ENCODE measurements at places on chromosomes 6 and 20. TPM values are rescaled to one million over a fixed set of nuclear protein-coding genes. Genes with fewer than 3 reads are reported as not detected.
A peak's percentile ranks its signal among the peaks of the same experiment; 100 is the strongest.

Gene DCDC2
- not detected for total RNA-seq

GRCh38 chr6:45854149-45854742 is 161.4 kb downstream of the CLIC5 start:
- DNase-seq, result no peak

- no peak for DNase-seq
These were observed 86.2 kb upstream of the SNAP25 start for GRCh38 chr20:10132387-10132786.

DNA sequence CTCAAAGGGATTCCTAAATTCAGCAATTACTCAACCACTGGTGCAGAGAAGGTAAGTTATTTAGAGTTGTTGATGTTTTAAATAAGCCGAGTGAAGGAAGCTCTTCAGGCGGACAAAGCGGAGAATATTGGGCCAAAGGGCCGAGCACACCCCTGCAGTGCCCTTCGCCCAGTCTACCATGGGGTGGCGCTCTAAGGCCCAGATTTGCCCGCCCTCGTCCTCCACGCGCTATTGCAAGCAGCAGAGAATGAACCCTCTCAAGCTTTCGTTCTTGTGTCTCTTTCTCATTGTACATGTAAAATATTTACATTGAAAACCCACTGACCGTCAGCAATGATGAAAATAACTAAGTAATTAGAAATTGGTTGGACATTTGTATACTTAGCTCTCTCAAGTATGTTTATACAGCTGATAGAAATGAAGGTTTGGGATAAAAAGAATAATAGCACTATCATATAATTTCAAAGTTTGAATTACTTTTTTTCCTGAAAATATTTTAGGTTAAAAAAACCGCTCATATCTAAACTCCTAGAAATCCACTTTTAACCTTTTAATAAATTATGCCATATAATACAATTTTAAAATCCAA is 195.0 kb upstream of the CEP162 start:
- DNase-seq, result peak; percentile 17

DNA sequence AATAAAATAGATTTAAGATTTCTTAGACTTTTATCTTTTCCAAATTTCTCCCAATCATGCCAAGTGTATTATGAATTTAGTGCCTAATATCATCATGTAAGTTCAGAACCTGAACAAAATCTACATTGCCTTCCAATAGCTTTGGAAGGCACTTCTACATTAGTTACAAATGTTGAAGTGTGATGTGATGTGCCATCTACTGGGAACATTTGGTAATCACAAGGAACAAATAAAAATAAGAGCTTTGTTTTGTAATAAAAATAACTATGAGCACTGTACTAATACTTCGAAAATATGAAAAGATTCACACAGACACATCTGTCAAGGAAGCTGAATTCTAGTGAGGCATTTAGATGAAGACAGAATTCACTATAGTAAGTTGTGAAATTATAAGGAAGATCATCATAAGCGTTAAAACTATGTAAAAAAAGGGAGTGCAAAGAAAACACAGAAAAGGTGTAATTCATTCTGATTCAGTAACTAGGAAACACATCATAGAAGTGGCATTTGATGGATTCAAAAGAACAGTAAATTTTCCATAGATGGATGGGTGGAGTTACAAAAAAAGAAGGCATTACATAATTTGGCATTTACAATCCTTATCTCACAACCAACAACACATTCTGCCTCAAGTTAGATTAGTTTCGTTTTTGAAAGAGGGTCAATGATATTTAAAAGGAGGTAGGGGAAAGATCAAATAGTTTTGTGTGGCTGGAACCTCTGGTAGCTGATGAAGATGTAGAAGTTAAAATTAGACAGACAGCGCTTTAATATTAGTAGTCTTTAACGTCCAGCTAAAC is 161.0 kb downstream of the ASCC3 start:
- peak; percentile 8 for DNase-seq

Gene TRIM40
- total RNA-seq, result not detected

- no peak for DNase-seq
These were observed 96.3 kb downstream of the LYRM2 start for GRCh38 chr6:89542081-89542857.

Gene SLPI
- not detected for total RNA-seq

GRCh38 chr20:10511509-10512251 is 76.6 kb downstream of the SLX4IP start:
- DNase-seq, result peak; percentile 69

Gene SFTA2
- total RNA-seq, result not detected

DNA sequence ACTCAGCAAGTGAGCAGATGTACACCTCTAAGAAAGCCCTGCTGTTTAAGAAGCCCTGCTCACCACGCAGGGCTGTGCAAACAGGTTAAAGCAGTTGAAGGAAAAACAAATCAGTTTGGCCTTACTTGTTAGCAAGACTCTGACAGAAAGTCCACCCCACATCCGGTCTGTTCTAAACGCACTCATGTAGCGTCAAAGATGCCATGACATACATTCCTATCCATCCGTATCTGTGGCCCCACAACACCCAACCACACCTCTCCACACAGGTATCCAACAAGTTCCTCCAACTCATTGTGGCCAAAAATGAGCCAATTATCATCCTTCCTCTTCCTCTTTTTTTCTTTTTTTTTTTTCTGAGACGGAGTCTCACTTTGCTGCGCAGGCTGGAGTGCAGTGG is 22.8 kb upstream of the RAB22A start:
- no peak for DNase-seq

DNA sequence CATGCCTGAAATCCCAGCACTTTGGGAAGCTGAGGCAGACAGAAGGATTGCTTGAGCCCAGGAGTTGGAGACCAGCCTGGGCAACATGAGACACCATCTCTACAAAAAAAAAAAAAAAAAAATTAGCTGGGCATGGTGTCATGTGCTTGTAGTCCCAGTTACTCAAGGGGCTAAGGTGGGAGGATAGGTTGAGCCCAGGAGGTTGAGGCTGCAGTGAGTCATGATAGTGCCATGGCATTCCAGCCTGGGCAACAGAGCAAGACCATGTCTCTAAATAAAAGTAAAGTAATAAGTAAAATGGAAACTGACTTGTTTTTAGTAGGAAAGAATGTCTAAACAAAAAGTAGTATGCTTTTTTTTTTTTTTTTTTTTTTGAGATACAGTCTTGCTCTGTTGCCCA is 240.7 kb downstream of the ARID1B start:
- DNase-seq, result no peak

Gene PSORS1C2
- total RNA-seq, result not detected

Gene MTHFD1L
- total RNA-seq, result 48.5 TPM

DNA sequence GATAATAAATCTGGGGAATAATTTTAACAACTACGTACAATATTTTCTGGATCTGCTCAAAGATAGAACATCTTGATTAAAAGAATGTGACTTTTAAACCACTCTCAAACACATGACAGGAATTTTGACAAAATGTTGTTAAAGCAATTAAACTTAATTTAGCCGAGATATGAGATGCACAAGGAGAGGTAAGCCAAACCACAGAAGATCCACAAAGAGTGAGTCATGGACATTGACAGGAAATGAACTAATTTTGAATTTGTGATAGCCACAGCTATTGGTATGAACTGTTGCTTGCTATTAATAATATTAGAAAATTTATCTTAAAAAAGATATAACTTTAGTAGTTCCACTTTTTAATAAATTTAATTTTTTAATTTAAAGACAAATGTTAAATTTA is 27.8 kb upstream of the VGLL2 start:
- DNase-seq, result no peak

DNA sequence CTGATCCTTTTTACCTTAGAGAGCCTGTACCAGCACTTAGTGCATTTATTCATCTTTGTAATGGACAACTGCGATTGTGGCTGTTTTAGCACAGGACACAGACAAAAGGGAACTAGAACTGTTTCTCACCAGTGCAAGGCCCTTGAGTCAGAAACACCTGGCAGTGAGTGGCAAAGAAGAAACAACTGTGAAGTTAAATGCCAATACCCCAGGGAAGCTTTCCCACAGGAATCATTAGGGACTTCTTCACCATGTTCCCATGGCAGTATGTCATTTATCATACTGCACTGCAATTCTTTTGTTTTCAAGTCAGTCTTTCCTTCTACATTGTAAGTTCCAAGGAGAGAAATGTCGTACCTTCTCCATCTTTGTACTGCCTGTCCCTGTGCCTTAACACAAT is 28.6 kb upstream of the CDYL start:
- no peak for DNase-seq

Gene NCR2
- not detected for total RNA-seq

GRCh38 chr20:25525867-25526266 is 59.5 kb downstream of the NINL start:
- no peak for DNase-seq

DNA sequence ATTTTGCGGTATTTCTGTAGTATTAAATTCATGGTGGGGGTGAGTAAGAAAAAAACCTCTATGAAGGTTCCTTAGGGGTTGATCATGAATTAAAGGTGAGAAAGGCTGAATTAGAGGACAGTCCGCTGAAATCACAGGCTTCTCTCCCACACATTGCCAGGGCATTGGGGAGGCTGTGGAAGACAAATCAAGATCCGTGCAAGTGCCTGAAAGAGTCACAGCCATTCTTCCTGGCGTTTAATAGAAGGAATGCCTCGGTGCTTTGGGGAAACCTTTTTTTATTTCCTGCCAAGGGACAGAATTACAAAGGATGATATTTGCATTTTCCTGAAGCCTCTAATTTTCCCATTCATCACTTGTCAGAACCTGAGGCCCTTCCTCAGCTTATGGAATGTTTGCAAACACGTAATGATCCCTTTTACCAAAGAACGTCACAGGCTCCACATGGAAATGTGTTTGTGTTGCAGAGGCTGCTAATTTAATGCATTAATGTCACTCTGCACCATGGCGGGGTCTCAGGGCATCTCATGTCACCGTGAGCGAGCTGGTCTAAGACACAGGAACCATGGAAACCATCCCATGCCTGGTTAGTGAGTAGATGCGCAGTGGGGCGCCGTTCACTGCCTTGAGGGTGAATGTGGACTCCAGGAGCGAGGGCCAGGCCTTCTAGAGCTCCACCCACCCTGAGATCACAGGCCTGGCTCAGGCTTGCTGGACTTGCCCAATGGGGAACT is 185.9 kb upstream of the SULF2 start:
- DNase-seq, result no peak

DNA sequence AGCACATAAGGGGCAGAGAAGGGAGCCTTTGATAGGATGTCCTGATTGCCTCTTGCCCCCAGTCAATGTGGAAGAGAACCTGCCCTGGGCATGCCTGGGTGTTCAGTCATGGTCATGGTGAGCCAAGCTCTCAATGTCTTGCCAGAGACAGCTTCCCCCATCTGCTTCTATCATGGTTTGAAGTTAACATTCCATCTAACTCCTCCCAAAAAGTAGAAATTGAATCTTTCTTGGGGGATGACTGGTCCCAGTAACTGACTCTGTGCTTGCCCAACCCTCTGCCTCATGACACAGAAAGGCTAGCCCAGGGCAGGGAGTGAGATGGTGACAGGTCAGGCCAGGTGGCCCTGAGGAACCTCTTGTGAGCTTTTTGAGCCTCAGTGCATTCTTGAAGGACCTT is 60.1 kb downstream of the ADTRP start:
- no peak for DNase-seq

DNA sequence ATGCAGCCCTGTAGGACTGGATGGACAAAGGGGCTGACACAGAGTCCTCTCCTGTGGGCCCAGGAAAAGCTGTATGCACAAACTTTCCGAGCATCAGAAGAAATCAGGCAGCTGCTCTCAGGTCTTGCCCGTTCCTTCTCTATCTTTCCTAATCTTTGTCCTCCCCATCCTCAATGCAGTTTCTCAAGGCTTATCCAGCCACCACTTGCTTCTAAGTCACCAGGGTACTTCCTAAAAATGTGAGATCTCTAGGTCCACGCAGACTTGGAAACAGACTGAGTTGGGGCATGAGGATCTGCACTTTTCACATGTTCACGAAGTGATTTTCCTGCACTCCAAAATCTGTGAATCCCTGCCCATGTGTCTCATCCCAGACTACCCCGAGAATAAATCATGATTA is 394.5 kb upstream of the SLC35B3 start:
- no peak for DNase-seq

Gene CLPSL2
- total RNA-seq, result not detected

DNA sequence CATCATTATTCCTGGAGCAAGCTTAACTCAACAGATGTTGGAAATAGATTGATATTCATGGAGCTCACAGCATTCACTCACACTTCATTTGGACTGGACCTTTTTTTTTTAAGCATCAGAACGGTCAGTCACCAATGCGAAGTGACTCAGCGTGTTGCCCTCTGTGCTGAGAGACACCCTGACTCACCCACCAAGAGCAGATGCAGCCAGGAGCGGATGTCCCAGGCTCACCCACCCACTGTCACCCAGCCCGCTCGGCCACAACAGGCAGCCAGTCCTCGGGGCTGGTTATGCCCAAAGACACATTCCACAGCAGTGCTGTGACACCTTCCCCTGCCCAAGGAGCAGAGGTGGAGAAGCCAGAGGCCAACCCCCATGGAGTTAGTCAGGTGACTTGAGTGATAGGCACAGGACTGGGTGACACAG is 15.7 kb downstream of the RNASET2 start:
- no peak for DNase-seq

Gene SOBP
- 2.6 TPM for total RNA-seq

Gene TBX18
- total RNA-seq, result 25.9 TPM

DNA sequence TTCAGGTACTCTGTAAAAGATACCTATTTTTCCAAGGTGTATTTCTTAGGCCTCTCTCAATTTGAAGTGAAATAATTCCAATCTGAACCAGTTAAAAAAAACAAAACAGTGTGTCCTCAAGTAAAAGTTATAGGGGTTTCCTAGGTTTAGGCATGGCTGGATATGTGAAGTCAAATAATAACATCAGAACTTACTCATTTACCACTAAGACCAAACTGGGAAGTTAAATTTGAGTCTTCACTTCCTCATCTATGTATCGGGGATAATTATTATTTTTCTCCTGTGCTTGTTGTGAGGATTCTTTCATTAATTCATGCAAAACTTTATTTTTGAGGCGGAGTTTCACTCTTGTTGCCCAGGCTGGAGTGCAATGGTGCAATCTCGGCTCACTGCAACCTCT is 86.2 kb upstream of the PTPRK start:
- no peak for DNase-seq

Gene ECT2L
- total RNA-seq, result not detected

- DNase-seq, result no peak
These were observed 37.0 kb upstream of the MAS1 start for GRCh38 chr6:159853754-159854153.

GRCh38 chr6:69758214-69758613 is 38.6 kb downstream of the LMBRD1 start:
- DNase-seq, result no peak

Gene FRK
- total RNA-seq, result 0.07 TPM

DNA sequence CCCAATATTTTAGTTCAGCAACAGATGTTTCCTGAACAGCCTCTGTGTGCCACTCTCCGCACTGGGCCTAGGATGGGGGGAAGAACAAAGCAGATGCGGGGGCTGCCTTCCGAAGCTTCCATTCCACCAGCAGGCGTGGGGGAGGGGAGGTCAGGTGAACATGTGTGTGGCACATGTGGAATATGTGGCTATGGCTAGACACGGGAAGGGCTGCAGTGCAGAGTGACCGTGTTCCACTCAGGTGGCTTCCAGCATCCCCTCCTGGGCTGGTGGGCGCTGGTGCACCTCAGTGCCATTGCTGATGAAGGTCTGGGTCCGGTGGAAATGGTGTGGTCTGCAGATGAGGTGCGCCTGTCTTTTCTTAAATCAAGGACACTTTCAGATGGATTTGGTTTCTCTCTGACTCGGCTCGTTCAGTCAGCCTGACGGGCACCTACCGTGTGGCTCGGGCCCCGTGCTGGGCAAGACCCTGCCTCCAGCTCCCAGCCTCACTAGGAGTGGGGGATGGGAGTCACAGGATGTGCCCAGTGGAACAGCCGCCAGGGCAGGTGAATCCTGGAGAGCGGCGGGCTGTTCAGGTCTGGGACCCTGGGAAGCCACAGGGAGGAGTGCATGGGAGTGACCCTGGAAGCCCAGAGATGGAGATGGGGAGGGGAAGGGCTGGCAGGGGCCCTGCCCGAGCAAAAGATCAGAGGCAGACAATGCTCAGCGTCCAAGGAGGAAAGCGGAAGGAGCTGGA is 111.0 kb downstream of the SYCP2 start:
- DNase-seq, result no peak
